ENCODE measurements at places on chromosomes 2 and 18. TPM values are rescaled to one million over a fixed set of nuclear protein-coding genes. Genes with fewer than 3 reads are reported as not detected.

- no peak for DNase-seq
These were observed 75.2 kb upstream of the TTC39C start for GRCh38 chr18:23939366-23939765.

GRCh38 chr2:128603411-128603924, 284.8 kb upstream of the HS6ST1 start:
- DNase-seq, result no peak

The FSIP2 gene
- 0.22 TPM for total RNA-seq

DNA sequence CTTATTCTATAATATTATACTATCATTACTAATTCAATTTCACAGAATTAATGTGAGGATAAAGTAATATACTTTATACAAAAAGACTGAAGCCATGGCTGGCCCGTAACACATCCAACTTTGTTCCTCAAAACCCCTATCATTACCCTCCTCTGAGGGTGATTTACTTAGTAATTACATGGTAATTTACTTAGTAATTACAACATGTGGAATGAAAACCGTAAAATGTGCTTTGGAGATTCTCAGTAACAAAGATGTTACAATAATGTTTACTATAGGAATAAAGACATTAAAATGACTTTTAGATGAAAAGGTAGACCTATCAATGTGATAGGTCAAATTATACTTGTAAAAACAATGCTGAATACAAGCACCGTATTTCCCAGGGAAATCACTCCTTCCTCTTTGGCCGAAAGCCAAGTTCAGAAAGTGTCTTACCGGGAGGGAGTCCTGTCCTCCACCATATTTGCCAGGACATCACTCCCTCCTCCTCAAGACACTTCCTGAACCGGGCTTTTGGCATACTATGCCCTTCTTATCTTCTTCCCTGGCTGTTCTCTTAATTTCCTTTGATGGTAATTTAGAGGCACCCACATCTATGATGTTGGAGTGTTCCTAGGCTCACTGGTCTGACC, 1047.8 kb downstream of the SOCS6 start:
- no peak for DNase-seq

The VPS4B gene
- 59.7 TPM for total RNA-seq

DNA sequence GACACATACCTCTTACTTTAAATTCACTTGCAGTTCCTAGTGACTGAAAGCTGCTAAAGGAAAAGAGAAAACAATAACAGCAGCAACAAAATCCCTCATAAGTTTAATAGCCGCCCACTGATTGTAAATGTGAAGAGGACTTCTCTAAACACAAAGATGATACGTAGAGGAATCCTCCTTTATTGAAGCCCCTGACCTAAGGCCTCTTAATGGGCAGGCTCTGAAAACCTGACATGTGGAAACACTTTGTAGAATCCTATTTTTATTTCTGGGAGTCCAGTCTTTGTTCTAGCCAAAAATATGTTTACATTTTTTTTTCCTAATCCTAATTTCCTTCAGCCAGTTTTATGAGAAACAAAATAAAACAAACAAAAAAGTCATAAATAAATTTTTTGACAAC, 1277.7 kb upstream of the CELF4 start:
- no peak for DNase-seq

All from PC-9 (cell line).